ENCODE measurements at places on chromosomes 3 and 15. TPM values are rescaled to one million over a fixed set of nuclear protein-coding genes. Genes with fewer than 3 reads are reported as not detected.

- DNase-seq: no peak
Measured at GRCh38 chr15:36401586-36401966, 177.8 kb upstream of the CDIN1 start.

DNA sequence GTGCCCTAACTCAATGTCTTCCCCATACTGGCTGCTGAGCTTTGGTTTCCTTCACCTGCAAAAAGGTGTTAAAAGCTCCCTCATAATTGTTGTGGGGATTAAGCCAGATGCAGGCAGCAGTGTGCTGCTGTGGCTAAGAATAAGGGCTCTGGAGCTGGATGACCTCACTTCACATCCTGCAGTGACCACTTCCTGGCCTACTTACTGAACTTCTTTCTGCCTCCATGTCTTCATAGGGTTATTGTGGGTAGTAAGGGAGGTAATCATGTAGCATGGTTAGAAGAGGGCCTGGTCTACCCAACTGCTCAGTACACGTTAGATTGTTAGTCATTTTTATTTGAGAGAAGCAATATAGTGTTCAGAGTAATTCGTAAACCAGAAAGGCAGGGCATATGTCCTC lies 18.4 kb downstream of the GYG1 start:
- no peak for DNase-seq

DNA sequence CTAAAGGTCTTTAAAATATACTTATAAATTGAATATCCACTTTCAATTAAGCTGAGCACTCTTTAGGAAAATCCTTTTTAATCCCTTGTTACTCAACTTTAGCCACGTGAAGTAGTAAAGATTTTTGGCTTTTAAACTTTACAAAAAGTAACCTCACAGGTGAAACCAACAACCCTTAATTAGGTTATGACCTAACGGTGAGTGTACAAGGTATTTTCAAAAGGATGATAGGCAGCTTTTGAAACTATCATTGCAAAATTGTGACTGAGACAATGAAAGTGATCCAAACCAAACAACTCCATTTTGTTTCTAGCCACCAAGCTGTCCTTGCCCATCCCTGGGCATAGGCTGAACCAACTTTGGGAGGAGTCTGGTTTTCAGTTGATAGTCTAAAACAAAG lies 940.2 kb downstream of the OTOL1 start:
- DNase-seq: no peak

- DNase-seq: no peak
Measured at GRCh38 chr3:64161481-64161952, 63.7 kb downstream of the PRICKLE2 start.

DNA sequence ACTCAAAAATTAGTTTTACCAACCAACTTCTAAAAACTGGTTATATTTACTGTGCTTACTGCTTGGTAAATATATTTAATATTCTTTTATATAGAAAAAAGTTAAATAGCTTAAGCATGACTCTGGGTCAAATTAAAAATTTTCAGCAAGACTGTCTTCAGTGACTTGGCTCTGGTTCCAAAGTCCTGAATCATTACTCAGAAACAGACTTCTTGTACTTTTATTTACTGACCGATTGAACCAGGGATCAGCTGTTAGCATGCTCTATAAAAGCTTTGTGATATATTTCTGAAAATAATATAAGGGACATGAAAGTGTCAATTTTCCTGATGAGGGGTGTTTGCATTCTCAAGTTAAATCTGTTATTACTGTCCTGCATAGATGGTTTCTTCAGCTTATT lies 164.3 kb downstream of the MCTP2 start:
- DNase-seq: no peak

DNA sequence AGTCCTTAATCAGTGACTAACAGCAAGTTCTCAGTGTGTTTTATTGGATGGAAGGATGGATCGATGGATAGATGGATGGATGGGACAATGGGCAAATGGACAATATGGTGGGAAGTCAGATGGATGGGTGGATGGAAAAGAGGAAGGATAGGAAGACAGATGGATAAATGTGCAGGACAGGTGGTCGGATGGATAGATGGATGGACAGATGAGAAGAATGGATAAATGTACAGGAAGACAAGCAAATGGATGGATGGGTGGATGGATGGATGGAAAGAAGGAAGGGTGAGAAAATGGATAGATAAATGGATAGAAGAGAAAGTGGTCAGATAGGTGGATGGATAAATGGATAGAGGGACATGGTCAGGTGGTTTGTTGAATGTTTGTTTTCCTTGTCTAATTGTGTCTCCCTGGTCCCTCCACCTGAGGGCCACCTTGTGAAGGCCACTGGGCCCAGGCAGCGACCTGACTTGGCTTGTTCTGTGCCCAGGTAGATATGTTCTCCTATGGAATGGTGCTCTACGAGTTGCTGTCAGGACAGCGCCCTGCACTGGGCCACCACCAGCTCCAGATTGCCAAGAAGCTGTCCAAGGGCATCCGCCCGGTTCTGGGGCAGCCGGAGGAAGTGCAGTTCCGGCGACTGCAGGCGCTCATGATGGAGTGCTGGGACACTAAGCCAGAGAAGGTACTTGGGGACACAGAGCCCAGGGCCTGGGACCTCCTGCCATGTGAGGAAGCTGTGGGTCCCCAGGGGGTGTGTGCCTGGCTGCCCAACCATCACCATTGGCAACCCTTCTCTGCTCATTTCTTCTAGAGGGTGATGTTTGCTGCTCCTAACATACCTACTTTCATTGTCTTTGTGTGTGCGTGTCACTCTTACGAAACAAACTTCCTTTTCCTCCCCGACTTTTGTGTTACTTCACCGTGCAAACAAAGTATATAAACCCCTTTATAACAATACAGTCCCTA lies 137.5 kb downstream of the LRRK1 start:
- DNase-seq: no peak

DNA sequence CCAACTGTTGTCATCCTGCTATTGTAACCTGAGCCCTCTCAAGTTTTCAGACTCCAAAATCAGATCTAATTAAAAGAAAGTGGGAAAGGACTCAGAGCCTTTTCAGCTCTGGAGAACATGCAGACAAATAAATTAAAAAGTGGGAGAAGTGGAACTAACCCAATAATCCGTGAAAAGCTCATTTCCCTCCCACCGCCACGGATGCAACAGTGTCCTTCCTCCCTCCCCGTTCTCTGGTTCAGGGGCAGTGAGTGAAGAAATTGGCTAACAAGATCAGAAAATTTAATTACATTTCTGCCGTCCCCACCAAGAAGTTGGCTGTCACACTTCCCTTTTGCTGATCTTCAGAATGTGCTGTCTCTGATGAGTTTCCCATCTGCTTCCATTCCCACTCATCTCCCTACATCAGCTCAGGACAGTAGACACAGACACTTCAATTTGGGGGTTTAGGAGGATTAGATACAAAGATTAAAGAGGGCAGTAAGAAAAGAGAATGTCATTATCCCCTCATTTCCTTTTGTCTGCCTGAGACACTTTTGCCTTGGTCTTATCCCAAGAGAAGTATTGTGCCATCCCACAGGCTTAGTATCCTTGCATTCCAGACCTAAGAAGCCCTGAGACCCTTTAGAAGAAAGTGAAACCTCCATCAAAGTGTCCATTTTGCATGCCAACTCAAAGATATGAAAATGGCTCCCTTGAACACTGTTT lies 335.7 kb upstream of the PPP2R3A start:
- no peak for DNase-seq

DNA sequence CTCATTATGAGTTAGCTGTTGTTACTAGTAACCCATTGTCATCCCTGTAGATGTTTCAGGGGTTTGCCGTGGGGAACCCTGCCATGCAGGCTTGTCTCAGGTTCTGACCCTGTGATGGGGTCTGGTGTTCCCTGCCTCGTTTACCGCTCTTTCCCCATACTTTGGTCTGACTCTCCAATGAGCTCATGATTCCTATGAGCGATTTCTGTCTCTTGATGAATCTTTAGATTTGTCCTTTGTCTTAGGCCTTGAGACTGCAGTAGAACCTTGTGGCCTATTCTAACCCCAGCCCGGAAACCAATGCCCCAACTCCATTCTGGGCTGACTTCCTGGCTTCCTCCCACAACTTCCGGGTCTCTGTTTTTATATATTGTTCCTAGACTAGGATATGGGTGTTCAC lies 11.3 kb upstream of the IQGAP1 start:
- no peak for DNase-seq

DNA sequence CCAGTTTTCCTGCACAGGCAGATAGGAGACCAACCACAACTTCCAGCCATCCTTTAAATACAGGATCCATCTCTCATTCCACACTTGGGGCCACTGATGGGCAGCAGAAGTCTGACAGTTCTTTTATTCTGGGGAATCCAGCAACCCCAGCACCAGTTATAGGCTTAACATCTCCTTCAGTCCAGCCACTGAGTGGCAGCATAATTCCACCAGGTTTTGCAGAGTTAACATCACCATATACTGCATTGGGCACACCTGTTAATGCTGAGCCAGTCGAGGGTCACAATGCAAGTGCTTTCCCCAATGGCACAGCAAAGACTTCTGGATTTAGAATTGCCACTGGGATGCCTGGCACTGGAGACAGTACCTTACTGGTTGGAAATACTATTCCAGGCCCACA lies 2.9 kb downstream of the NPAP1 start:
- no peak for DNase-seq

GRCh38 chr3:126781889-126782491 lies 78.0 kb downstream of the CHCHD6 start:
- no peak for DNase-seq

- DNase-seq: no peak
Measured at GRCh38 chr3:150396956-150397550, 11.0 kb upstream of the TSC22D2 start.

- no peak for DNase-seq
Measured at GRCh38 chr15:75821786-75822345, 21.4 kb upstream of the UBE2Q2 start.

DNA sequence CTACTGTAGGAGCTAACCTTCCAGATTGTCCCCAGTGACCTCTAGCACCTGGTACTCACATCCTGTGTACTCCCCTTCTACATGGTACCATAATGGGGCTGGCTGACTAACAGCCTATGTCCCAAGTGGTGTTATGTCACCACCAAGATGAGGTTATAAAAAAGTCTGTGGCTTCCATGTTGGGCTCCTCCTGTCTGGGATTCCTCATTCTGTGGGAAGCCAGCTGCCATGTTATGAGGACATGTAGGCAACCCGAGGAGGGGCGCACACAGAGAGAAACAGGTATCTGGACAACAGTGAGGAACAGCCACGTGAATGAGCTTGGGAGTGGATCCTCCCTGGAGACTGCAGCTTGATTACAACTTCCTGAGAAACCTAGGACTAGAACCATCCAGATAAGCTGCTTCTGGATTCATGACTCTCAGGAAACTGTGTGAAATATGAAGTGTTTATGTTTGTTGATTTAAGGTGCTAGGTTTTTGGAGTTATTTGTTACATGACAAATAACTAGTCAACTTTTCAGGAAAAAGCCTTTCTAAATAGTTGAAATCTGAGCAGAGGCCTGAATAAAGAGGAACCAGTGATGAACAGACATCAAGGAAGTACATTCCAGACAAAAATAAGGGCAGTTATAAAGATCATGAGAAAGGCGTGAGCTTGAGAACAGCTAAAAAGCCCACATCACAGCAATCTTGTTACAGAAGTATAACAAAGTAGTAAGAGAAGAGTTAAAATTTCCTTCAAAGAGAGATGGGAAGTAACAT lies 21.7 kb downstream of the GOLIM4 start:
- no peak for DNase-seq

DNA sequence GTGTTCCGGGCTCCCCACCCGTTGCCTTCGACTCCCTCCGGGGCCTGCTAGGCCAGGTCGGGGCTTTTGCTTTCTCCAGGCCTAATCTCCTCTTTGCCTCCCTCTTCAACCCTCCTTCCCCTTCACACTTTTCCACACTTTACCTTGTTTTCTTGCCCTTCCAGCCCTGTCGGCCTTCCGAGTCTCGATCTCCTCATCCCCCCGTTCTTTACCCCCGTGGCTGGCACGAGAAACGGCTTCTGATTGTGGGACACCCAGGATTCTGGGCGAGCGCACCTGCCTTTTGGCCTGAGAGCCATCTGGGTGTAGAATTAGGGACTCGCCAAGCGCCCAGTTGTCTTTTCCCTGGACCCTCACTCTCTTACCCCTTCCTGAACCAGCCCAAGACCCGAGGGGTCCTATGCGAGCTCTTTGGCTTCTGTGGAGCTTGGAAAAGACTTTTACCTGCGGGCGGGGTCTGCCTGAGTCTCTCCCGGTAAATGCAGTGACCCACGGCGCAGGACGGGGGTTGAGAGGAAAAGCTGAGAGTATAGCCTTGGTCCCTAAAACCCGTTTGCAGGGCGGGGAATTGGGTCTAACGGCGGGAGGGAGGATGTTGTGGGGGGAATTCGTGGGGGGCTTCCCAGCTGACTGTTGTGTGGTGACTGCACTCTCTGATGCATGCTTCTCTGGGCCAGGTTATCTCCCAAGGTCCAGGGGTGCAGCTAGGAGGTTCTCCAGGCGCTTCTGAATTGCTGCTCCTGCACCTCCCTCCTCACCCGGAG lies 5.5 kb upstream of the ONECUT1 start:
- DNase-seq: no peak

DNA sequence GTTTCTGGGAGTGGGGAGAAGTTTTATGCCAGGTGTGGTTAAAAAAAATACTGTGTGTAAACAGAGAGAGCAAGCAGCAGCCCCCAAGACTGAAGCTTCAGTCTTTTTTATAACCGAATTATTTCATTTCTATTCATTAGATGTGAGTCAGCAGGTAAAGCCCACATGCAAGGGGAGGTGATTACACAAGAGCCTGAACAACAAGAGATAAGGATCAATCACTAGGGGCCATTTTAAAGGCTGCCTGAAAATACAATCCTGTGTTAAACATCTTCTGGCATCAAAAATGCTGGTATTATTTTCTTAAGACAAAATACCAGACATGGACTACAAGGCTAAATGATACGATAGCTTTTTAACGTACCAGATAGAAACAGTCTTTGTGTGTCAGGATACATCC lies 217.3 kb downstream of the SUCLG2 start:
- no peak for DNase-seq

- no peak for DNase-seq
Measured at GRCh38 chr15:94042180-94042928, 189.0 kb upstream of the MCTP2 start.

DNA sequence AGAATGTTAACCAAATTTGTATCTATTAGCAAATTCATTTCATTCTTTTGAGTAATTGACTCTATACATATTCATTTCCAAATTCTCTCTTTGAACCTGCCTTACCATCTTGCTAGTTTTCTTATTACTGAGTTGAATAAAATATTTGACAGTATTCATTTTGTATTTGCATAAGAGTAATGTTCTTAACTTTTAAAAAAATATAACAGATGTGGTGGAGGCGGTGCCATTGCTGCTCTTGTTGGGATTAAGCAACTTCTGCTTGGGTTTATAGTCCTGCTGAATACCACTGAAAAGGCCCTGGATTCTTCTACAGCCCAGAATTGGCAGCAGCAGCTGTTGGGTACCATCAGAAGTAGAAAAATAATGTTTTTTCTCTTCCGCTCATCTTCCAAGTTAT lies 148.9 kb upstream of the PEX5L start:
- no peak for DNase-seq

- no peak for DNase-seq
Measured at GRCh38 chr15:78063970-78064385, 13.5 kb downstream of the TBC1D2B start.

GRCh38 chr3:138384976-138385375 lies 36.6 kb downstream of the MRAS start:
- no peak for DNase-seq

The CHRFAM7A gene
- 0.31 TPM for polyA plus RNA-seq

The ASB14 gene
- 0.05 TPM for polyA plus RNA-seq

The KNL1 gene
- polyA plus RNA-seq: 0.18 TPM

The PTPN9 gene
- 5.0 TPM for polyA plus RNA-seq

The MINAR1 gene
- 0.23 TPM for polyA plus RNA-seq

The C2CD4A gene
- polyA plus RNA-seq: 6.7 TPM

The RAD51 gene
- 0.93 TPM for polyA plus RNA-seq

The NR2F2 gene
- 20.1 TPM for polyA plus RNA-seq

The RFTN1 gene
- polyA plus RNA-seq: 14.9 TPM

The LTK gene
- 0.12 TPM for polyA plus RNA-seq

The XYLB gene
- 0.34 TPM for polyA plus RNA-seq

The PP2D1 gene
- not detected for polyA plus RNA-seq

The PLCB2 gene
- polyA plus RNA-seq: 0.73 TPM

The TUBGCP4 gene
- 12.1 TPM for polyA plus RNA-seq
